Neural progenitor cell (in vitro differentiated cells): ENCODE measurements at places on chromosomes 5 and 9.

GRCh38 chr9:98775831-98776441, 20.4 kb downstream of the ANKS6 start:
- peak; percentile 89 for DNase-seq

DNA sequence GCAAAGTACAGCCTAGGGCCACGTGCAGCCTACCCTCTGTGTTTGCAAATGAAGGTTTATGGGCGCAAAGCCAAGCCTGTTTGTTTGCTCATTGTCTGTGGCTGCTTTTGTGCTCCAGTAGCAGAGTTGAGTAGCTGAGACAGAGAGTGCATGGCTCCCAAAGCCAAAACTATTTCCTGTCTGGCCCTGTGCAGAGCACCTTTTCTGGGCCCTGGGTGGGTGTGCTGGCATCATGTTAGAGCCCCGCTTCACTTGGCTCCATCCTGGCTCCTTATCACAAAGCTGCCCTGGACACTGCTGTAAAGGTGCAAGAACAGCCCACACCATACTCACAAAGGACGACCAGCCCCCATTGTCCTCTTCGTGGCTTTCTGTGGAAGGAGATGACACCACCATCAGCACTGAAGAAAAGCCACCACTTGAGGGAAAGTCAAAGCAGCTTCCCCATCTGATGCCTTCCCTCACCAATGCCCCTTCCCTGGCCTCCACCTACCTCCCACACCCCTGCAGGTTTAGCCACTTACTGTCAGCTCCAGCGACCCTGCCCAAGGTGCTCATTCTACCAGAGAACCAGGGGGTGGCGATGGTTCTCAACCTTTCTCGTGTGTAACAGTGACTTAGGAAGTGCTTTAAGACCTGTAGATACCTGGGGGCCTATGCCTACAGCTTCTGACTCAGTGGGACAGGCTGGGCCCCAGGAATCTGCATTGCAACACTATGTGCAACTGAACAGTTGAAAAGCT, 23.4 kb downstream of the LCP2 start:
- peak; percentile 55 for DNase-seq

GRCh38 chr9:122143296-122143695, 16.3 kb downstream of the NDUFA8 start:
- no peak for DNase-seq

- DNase-seq = no peak
Observed at GRCh38 chr5:33341351-33341750, 99.4 kb upstream of the TARS1 start.

- no peak for DNase-seq
Observed at GRCh38 chr9:13034694-13035002, 244.8 kb downstream of the MPDZ start.

DNA sequence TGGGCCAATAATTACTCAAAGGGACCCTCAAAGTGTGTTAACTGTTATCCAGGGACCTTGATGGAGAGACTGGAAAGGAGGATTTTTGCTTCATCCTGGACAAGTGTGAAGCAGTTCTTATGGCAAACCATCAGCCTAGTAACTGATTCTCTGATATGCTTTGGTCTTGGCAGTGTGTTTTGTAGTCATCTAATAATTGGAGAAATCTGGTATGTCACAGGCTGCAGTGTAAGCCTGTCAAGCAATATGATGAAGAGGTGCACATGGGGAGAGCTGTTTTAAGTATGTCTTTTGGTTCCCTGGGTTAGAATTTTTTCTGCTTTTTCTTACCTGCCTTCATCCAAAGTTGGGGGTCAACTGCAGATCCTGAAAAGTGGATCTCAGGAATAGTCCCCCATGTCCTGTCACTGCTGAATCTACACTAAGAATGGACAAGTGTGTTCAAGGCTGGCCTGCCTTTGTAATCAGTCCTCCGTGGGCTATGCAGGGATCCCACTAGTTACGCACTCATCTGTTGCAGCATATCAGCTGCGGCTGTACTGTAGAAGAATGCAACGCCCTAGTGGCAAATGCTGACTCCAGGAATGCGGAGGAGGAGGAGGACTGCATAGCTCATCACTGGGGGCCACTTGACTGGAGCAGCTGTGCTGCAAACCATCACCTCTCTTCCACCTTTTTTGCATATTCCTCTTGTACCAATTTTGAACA, 1.9 kb downstream of the SPTAN1 start:
- DNase-seq = peak; percentile 85

DNA sequence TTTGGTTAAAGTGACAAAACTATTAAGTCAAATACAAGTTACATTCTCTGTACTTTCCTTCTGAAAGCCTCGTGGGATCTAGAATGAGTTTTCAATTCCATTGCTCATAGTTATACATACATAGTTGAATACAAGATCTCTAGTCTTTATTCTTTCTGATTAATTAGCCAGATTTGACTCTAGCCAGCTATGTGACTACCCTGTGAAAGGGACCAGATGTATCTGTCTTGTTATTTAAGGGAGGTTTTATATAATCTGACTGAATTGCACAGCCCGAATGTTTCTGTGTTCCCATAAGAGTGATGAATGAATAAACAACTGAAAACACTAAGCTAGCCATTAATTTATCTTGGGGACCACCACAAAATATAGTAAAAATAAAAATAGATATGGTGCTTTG, 166.7 kb downstream of the TMEM167A start:
- no peak for DNase-seq

DNA sequence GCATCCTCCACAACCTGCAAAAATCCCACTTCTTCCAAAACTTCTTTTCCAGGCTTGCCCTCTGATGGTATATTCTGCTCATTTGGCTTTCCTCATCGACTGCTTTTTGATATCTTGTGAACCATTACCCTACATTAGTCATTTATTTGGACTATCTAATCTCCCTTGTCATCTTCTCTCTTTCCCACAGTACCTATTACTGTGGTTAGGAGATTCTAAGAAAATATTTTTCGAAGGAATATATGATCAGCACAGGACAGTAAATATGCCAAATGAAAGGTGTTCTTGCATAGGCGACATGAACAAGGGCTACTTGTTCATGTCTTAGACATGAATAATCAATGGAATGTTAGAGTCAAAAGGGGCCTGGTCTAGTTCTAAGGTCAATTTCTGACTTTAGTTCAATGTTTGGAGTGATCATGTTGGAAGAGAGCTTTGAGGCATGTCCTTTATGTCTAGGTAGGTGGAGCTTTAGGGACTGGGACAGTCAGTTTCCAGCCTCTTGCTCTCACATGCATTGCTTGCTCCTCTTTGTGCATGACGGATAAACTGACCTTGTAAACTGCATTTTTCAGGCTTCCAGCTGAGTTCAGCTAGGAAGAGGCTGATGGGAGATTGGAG, 243.4 kb upstream of the RPS23 start:
- DNase-seq = no peak

GRCh38 chr5:92237896-92238295, 854.8 kb upstream of the ARRDC3 start:
- no peak for DNase-seq

GRCh38 chr9:78839252-78839651, 542.3 kb downstream of the PSAT1 start:
- DNase-seq = no peak

DNA sequence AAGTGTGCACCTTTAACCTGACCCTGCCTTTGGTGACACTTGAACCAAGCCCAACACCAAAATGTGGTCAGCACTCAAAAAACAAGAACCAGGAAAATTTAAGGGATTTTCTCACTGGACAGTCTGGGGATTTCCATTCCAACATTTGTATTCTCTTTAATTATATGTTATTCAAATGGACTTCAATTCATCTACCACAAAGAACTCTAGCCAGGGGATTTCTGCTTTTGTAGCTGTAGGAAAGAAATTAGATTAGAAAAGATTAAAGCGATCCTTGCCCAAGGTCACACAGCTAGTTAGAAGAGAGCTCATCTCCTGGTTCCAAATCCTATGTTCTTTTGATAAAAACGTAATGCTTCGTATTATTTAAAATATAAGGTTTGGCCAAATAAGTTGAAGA, 94.8 kb upstream of the JAK2 start:
- DNase-seq = no peak

GRCh38 chr5:142597025-142597424, 88.9 kb downstream of the FGF1 start:
- no peak for DNase-seq

DNA sequence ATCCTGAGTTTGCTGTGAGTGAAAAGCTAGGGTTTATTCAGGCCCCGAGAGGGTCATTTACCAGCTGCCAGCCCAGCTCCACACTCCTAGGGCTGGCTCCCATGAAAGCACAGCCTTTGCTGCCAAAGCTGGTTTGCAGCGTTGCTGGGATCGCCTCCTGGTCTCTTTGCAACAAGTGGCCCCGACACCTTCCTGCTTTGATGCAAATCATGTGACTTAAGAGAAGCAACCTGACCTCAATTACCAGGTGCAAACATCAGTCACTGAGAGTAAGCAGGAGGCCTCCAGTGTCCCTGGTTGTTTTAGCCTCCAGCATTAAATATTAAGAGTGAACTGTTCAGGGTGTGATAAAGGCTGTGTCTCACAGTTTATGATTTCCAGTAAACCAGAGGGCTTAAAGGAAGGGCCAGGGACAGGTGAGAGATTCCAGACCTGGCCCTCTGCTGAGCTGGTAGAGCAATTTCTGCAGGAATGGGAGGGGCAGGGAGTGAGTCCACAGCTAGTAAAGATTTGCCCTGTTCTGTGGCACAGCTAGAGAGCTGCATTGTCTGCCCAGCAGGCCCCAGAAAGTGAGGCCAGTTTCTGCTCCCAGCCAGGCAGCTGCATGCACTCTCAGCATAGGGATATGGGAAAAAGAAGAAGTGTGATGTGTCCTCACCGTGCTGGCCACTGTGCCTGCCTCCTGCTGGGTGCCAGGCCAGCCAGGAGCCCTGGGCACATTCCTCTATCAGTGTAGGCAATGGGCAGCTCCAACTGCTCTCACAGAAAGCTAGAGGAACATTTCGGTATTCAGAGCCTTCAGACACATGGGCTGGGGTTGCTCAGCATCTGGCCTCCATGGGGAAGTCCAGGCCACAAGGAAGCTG, 58.0 kb downstream of the SLC22A5 start:
- no peak for DNase-seq

DNA sequence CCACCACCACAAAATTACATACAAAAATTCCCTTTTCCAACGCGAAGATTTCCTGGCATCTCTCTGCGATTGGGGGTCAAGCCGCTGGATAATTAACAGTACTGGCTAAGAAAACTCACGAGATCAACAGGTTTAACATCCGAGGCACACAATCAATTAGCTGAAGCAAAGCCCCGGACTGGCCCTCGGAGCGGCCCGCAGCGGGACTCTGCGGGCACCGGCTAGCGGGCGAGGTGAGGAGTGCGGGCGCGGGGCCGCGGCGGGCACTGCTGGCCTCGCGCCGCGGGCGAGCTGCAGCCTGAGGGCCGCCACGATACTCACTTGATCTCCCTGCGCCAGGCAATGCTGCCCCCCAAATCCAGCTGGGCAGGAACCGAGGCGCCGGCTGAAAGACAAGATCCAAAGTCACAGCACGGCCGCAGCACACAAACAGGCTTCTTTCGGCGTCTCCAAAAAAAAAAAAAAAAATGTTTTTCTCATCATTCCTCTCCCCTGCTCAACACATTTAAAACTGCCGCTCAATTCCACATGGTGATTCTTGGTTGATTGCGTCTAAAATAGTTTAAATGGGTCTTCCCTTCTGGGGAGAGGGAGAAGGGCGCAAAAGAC, 210.2 kb downstream of the MEF2C start:
- peak; percentile 80 for DNase-seq

DNA sequence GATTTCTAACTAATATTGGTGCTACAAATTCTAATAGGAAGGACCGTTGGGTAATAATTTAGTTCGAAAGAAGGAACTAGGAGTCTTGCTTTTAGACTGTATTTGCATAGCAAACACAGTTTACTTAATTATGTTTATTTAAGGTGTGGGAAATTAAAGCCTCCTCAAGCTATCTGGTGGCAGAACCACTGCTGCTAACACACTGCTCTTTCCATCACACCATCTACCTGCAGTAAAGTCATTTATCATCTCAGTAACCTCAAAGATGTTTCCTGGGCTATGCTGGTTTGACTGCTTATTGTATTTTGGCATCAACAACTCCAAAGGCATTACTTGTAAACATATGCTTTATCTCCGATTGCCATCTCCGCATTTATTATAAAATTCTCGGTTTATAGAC, 114.3 kb downstream of the DEPDC1B start:
- DNase-seq = no peak

GRCh38 chr5:159097784-159098602, 1.7 kb downstream of the EBF1 start:
- peak; percentile 68 for DNase-seq

- DNase-seq = no peak
Observed at GRCh38 chr9:3506164-3506563, 19.6 kb downstream of the RFX3 start.

GRCh38 chr5:135136546-135136945, 102.5 kb upstream of the PITX1 start:
- no peak for DNase-seq

DNA sequence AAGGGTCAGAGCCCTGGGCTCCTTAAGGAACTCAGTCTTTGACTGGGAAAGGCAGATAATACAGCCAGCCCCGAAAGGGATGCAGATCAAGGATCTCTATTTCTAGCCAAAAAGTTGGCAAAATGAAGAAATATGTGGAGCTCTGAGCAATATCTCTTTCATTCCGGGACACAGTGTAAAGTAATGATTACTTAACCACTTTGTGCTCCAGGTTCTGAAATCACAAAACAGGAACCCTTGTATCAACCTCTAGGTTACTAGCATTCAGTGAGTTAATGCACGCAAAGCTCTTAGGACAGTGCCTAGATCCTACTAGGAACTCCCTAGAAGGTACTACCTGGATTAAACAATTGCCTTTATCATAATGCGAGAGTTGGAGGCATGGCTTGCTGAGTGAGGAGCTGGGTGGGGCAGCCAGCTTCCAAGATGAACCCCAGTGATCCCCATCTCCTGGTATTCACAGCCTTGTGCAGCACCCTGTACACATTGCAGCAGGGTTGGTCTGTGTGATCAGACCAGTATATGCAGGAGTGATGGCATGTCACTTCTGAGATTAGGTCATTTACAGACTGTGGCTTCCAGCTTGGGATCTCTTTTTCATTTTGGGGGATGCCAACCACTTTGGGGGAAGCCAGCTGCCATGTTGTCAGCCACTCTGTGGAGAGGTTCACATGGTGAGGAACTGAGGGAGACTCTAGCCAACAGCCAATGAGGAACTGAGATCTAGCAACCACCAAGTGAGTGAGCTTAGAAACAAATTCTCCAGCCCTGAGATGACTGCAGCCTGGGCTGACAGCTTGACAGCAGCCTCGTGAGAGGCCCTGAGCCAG, 103.1 kb upstream of the SLC44A1 start:
- DNase-seq = no peak

GRCh38 chr9:127523312-127523851, 72.1 kb downstream of the LRSAM1 start:
- no peak for DNase-seq

DNA sequence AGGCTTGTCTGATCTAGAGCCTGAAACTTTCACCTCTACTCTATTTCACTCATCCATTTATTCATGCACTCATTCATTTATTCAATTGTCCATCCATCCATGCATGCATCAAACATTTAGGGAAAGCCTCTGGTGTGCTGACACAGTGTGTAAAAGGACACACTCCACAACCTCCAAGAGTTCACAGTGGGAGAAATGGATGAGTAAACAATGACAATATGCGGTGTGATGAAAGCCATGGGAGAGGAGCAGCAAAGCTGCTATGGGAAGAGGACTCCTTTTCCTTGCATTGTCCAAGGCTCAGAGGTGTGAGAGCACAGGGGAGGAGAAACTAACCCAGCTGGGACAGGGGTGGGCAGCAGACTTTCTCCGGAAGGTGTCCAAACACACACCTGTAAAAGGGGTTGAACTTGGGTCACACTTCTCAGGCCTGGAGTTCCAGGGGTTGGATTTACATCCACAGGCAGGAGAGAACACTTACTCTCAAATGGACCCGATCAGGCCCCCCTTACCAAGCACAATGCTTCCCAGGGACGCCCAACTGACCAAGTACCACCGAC, 21.2 kb upstream of the PFDN1 start:
- DNase-seq = no peak

- DNase-seq = no peak
Observed at GRCh38 chr5:93503598-93504067, 77.4 kb downstream of the NR2F1-AS1 start.
